GM23248 (cell line): ENCODE measurements at places on chromosomes 12 and 14. TPM values are rescaled to one million over a fixed set of nuclear protein-coding genes. Genes with fewer than 3 reads are reported as not detected.

- DNase-seq, result peak; percentile 54
Measured at GRCh38 chr14:65352964-65353530, 59.5 kb upstream of the FUT8 start.

The ANKRD33 gene
- not detected in 2 replicates for total RNA-seq

The PDE3A gene
- total RNA-seq, result 0.38 and 0.43 TPM in 2 replicates

- DNase-seq, result peak; percentile 35
Measured at GRCh38 chr12:45051572-45052125, 750 bp upstream of the DBX2 start.

The RPS6KA5 gene
- total RNA-seq, result under 0.01 and 1.2 TPM in 2 replicates

The NUMB gene
- total RNA-seq, result 64.8 and 101 TPM in 2 replicates

DNA sequence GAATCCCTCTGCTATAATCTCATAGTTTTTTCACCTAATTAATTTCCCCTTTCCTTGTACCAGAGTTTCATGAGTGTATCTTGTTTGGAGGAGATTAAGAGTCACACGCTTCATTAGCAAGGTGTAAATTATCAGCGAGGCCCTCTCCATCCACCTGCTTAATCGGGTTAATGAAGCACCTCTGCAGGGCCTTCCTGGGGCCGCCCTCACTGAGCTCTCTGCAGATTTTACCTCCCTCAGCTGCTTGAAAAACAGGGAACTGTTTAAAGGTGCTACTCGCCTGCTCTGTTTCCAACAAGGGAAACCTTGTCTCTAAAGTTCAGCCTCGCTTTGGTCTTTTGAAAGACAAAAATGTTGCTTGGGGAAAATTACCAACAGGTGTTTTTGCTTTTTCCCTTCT, 35.8 kb downstream of the OTX2 start:
- DNase-seq, result no peak

DNA sequence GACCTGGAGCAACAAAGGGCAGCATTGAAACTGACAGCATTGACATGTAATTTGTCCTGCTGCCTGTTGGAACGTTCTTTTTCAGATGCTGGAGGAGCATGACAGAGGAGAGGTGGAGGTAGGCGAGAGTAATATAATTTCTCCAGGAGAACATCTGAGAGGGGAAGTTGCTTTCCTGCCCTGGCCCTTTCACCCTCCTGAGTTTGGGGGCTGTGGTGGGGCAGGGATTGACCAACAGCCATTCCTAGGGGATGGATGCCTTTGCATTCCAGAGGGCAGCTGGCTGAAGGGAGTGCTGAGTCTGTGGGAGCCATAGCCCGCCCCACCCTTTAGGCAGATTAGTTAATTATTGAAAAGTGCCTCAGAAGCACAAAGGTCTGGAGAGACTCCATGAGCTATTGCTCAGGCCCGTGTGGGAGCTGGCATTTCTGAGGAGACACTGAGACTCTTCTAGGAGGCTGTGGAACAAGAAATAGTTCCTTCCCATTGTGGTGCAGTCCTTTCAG, 73.5 kb downstream of the ARF6 start:
- peak; percentile 57 for DNase-seq

GRCh38 chr14:92549105-92549858, 35.7 kb downstream of the RIN3 start:
- DNase-seq, result peak; percentile 58
